GM13977 (cell line): ENCODE measurements at places on chromosomes 2 and 18.

DNA sequence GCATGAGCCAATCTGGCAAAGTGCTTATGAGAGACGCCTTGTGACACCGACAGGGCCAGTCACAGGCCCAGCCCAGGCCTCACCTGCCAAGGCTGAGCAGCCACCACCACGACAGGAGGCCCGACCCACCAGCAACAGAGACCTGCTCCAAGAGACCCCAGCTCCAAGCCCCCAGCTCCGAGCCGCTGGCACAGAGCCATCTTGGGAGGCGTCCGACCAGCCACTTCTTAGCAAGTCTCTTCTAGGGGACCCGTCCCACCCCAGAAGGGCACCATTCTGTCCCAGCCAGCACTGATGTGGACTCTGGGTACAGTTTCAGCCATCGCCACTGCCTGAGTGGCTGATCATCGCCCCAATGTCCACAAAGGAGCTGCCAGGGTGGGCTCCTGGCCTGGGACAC is 290.7 kb upstream of the SALL3 start:
- no peak for DNase-seq

DNA sequence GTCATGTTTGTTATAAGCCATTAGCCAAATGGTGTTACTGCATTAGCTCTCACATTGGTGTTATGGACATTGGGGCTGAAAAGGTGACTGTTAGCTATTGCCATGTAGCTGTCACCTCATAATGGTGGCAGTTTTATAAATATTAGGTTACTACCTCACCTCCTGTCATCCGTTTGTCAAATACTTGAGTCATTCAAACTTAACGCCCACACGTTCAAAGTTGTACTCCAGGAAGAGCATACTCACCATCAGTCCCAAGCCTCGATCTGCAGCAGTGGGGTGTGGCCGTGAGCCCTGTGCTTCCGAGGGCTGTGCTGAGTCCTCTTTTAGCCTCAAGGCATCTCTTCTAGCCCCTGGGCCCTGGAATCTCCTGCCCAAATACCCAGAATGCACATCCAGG is 87.3 kb downstream of the PDK1 start:
- no peak for DNase-seq

DNA sequence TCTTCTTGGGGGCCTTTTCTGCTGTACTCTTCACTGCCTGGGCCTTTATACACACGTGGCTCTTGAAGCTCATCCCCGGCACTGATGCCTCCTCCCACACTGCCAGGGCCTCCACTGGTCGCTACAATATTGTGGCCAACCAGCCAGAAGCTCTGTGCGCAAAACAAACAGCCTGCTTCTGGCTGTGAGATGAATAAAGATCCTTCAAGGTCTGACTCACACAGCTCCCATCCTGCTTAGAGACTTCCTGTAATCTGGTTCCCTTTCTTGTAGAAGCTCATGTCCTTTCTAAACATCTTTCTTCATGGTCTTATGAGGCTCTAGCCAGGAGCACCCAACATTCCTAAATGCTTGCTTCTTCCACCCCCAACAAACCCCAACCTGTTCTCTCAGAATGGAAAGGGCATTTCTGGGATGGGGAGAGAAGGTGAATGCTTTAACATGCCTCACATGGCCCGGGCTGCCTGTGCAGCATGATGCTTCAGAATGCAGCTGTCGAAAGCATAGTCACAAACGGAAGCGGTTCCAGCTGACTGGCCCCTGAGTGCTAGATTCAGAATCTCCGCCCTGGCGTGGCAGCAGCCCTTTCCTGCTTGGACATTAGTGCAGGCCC is 24.6 kb downstream of the NRP2 start:
- DNase-seq, result peak; percentile 61

DNA sequence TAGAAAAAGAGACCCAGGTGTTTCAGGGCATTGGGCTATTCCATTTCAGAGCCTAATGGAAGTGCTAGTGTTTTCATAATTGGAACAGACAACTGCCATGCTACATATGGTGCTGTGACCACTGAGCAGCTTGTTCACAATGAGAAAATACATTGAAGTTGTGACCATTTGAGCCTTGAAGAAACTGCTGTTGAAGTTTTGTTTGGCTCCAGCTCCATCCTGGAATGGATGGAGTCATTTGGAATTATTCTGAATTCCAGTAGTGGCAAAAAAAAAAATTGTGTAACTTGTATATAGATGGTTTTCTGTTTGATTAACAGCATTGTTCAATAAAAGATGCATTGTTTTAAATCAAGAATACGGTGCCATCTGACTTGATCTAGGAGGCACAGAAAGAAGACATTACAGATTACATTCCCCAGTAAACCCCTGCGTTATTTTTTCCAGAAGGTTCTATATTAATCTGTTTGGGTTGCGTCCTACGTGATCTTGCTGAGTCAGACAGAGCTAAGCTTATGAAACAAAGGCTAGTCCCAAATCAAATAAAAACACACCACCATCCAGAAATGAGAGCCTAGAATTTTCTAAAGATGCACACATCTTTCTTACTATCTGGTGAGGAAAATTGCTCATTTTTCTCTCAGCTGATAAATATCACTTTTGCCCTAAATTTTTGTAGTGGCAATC is 19.2 kb downstream of the FMNL2 start:
- DNase-seq, result no peak

DNA sequence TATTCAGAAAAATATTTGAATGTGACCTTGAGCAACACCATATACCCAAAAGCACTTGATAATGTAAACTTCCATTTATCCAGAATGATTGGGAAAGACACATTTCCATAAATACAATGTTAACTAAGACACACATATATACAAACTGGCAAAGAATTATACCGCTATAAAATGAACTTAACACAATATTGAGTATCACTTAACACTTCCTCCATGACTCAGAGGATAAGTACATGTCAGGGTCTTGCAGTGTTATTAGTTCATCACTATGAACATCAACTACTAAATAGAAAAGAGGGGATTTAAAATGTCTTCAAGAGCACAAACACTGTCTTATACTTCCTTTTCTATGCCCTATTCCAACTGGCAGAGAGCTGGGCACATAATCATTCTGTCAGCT is 18.6 kb downstream of the WDSUB1 start:
- no peak for DNase-seq

DNA sequence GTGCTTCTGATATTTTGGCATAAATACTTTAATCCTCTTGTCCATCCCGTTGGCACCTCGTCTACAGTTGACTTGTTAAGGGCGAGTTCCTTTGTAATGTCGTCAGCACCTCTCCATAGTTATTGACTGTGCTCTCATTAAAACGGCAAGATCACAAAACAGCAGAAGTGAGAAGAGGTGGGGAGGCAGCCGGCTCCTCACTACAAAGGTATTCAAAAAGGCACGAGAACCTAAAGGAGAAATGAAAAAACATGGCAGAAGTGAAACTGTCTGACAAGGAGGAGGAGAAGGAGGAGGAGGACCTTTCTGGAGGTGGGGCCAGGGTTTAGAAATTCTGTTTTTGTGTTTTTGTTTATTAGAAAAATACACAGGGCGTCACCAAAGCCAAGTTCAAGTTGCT is 235.6 kb downstream of the BCL11A start:
- DNase-seq, result peak; percentile 48

GRCh38 chr18:35861367-35862118 is 110.9 kb upstream of the RMP24 start:
- peak; percentile 11 for DNase-seq

DNA sequence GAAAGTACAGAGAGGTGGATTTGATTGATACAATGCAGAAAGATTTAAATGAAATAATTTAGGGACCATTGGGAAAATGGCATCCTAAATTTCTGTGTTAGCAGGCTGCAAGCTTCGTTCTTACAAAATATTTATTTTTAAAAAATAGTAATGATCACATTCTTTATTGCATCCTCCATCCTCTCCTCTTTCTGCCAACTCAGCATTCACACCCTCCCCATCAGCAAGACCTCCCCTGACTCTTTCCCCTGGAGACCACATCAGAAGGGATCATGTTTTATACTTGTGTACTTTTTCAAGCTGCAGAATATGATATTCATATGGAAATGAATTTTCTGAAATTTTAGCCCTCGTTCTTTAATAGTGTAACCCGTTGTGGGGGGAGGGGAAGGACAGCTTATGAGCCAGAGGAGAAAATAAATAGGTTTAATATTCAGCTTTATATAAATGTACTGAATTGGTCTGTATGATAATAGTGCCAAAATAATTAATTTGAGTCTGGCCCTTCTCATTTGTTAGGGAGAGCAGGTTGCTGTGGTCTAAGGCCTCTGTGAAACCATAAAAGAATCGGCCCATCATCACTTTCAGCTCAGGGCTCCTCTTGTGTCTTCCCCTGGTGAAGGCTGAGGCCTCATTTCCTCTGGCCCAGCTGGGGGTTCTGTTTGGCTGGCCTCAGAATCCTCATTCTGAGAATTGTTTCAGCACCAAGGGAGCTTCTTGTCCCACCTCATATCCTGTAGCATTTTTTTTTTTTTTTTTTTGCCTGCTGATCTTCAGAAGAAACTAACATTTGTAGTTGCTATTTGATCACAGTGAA is 330.8 kb downstream of the TXNL1 start:
- DNase-seq, result no peak

GRCh38 chr18:62140259-62140658 is 46.6 kb downstream of the PIGN start:
- no peak for DNase-seq

GRCh38 chr18:51278045-51278649 is 80.7 kb upstream of the MEX3C start:
- peak; percentile 17 for DNase-seq

GRCh38 chr2:184920451-184920965 is 322.2 kb downstream of the ZNF804A start:
- DNase-seq, result no peak

DNA sequence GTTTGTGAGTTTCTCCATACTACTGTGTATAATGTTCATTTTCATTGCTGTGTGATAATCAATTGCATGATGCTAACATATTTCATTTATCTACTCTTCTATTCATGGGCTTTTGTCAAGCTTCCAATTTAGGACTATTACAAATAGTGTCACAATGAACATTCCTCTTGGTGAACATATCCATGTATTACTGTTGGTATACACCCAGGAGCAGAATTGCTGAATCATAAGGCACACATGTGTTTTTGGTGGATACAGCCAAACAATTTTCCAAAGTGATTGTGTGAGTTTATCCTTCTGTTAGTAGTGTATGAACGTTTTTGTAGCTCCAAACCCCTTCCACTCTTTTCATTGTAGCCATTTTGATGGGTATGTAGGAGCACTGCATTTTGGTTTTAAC is 101.6 kb upstream of the COPS8 start:
- no peak for DNase-seq

GRCh38 chr2:25041928-25042320 is at the start of gene EFR3B:
EFR3B (plus strand) TSS chr2:25042076; CDS start chr2:25042313, 237 bp downstream.
- peak; percentile 98 for DNase-seq

GRCh38 chr18:50879302-50880118 is 592 bp downstream of the ME2 start:
- DNase-seq, result peak; percentile 45

DNA sequence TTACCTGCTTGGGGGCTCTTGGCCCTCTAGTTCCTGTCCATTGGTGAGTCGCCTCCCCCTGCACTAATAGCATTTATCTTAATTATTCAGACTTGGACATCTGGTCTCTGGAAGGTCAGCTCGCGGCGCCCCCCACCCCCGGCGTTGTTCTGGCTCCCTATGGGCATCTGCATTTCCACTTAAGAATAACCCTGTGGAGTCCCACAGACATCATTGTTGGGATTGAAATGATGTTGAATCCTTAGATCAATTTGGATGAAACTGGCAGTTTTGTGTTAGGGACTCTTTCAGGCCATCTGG is 313.8 kb upstream of the HS6ST1 start:
- no peak for DNase-seq

DNA sequence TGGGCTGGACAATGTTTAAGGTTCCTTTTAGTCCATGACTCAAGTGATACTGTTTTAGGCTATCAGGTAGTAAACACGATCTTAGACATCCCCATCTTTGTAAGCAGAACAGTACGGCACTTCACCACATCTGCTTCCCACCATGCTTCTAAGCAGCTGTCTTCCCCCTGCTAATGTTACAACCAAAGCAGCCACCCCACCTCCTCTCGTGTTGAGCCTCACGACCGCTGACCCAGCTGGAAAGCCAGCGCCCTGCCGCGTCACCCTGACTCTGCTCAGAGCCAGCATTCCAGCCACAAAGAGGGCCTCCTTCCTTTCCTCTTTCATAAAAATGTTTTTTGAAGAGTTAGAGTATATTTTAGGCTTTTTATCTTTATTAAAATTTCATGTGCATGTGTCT is 9.4 kb downstream of the MTERF4 start:
- DNase-seq, result no peak

GRCh38 chr2:127719301-127720218 is 18.3 kb downstream of the SFT2D3 start:
- DNase-seq, result no peak

DNA sequence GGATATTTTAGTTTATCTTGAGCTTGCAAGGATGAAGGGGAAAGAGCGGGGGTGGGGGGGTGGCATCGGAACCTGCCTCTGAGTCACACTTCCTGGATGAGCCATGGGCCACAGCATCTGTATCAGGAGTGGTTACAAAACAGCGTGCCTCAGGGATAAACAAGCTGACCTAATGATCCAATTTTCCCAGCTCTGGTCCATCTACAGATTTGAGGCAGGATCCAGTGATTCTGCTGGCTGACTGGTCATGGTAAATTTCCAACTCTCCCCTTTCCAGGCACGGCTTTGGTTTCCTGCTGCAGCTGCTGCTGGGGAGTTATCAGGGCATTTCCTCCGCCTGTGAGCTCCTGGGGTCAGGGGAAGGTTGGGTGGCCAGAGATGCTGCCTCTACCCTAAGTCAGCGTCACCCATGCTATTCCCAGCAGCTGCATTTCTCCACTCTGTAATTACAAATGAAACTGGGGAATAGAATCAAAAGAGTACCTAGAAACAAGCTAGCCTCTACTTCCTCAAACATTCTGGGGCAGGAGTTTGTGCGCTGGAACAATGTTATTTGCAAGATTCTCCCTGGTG is 4.7 kb upstream of the HPCAL1 start:
- DNase-seq, result no peak

- DNase-seq, result no peak
Observed at GRCh38 chr2:173062801-173063200, 12.8 kb upstream of the MAP3K20 start.

GRCh38 chr2:63740943-63741342 is 100.8 kb upstream of the UGP2 start:
- no peak for DNase-seq

- no peak for DNase-seq
Observed at GRCh38 chr2:37323176-37323780, 1.4 kb downstream of the PRKD3 start.

GRCh38 chr2:23850564-23851256 is 76.2 kb downstream of the ATAD2B start:
- peak; percentile 28 for DNase-seq

GRCh38 chr18:22155584-22155983 is 13.8 kb upstream of the GATA6 start:
- DNase-seq, result no peak

GRCh38 chr2:169091761-169092519 is 22.6 kb downstream of the DHRS9 start:
- DNase-seq, result no peak

- DNase-seq, result no peak
Observed at GRCh38 chr2:216109962-216110614, 940 bp downstream of the XRCC5 start.

DNA sequence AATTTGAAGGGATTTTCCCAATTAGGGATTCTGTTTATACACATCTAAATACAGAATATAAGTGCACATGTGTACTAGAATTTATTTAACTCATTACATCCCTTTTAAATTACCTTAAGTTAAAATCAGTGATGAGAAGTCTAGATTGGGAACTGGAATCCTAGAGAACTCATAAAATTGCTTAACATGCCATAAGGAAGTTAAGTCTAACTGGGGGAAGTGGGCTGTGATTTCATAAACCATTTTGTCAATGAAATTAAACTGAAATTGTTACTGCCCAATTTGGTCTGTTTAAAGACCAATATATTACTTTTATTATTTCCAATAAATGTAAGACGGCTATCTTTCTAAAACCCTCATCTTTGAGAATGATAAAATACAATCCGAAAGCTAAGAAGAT is 72.3 kb upstream of the CD226 start:
- DNase-seq, result no peak
